ENCODE measurements at places on chromosomes 1 and 21. TPM values are rescaled to one million over a fixed set of nuclear protein-coding genes. Genes with fewer than 3 reads are reported as not detected.

- DNase-seq: no peak
- no peak overlapping the region for H3K27ac ChIP-seq
- peaks cover 70% of the 10 kb centered on the region for H3K27me3 ChIP-seq
- H3K36me3 ChIP-seq: no peaks in the 10 kb centered on the region
Observed at GRCh38 chr1:200907611-200908097, 13.0 kb downstream of the INAVA start.

DNA sequence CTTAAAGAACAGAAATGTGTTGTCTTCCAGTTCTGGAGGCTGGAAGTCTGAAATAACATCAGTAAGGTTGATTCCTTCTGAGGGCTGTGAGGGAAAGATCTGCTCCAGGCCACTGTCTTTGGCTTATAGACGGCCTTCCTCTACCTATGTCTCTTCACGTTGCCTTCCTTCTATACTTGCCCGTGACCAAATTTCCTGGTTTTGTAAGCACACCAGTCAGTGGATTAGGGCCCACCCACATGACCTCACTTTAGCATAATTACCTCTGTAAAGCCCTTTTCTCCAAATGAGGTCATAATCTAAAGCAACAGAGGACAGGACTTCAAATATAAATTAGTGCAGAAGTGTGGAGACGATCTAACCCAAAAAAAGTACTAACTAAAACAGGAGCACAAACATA is 231.6 kb downstream of the NRIP1 start:
- H3K4me3 ChIP-seq: no peak overlapping the region
- H3K4me1 ChIP-seq: 0 out of 2 replicates have a peak, but pooled peaks cover 5% of the 10 kb centered on the region
- H3K27ac ChIP-seq: no peak overlapping the region
- H3K36me3 ChIP-seq: no peaks in the 10 kb centered on the region
- no peaks in the 10 kb centered on the region for H3K27me3 ChIP-seq

DNA sequence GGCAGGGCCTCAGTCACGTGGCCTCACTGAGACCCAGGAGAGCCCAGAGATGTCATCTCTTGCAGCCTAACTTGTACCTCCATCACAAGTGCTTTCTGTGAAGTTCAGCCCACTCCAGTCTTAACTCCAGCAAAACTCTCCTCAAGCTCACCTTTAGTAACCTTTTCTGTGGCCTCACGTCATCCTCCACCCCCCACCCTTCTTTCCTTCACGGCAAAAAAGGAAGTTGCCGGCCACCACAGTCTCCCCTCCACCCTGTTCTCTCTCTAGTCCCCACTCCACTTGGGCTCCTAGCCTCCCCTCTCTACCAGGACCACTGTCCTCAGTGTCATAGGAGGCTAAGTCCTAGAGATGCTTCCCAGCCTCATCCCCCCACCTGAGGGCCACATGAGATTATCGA is 106.9 kb downstream of the LACTBL1 start:
- H3K36me3 ChIP-seq: no peaks in the 10 kb centered on the region
- no peak overlapping the region for H3K27ac ChIP-seq
- H3K4me1 ChIP-seq: no peaks in the 10 kb centered on the region
- H3K4me3 ChIP-seq: no peak overlapping the region
- no peak for DNase-seq

- peaks cover 17% of the 10 kb centered on the region for H3K27me3 ChIP-seq
- no peak overlapping the region for H3K4me3 ChIP-seq
- no peaks in the 10 kb centered on the region for H3K36me3 ChIP-seq
- peaks cover 28% of the 10 kb centered on the region for H3K4me1 ChIP-seq
Observed at GRCh38 chr1:26991310-26992116, 2.0 kb upstream of the TRNP1 start.

GRCh38 chr1:182263706-182264105 is 127.9 kb downstream of the GLUL start:
- no peak for DNase-seq
- no peaks in the 10 kb centered on the region for H3K27me3 ChIP-seq
- no peaks in the 10 kb centered on the region for H3K36me3 ChIP-seq
- H3K4me3 ChIP-seq: no peak overlapping the region

GRCh38 chr1:3557366-3557765 is 53.9 kb downstream of the MEGF6 start:
- no peak for DNase-seq
- H3K4me1 ChIP-seq: peaks cover 25% of the 10 kb centered on the region
- peaks cover 70% of the 10 kb centered on the region for H3K27me3 ChIP-seq
- no peaks in the 10 kb centered on the region for H3K36me3 ChIP-seq
- H3K4me3 ChIP-seq: no peak overlapping the region

GRCh38 chr1:175297291-175297690 is 104.7 kb upstream of the KIAA0040 start:
- no peak overlapping the region for H3K4me3 ChIP-seq
- no peaks in the 10 kb centered on the region for H3K27me3 ChIP-seq
- H3K36me3 ChIP-seq: no peaks in the 10 kb centered on the region
- DNase-seq: no peak
- H3K4me1 ChIP-seq: no peaks in the 10 kb centered on the region

DNA sequence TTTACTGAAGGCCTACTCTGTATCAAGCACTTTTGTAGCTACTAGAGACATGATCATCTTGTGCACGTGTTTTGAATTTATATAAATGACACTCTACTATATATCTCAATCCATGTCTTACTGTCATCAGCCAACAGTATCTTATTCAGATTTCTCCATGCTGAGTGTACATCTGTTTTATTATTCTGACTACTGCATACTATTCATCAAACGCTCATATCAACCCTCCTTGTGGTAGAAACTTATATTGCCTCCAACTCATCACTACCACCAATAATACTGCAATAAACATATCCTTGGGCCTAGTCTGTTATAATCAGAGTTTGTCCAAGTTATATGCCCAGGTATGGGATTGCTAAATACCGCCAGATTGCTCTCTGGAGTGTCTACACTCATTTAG is 81.6 kb upstream of the IRF2BP2 start:
- no peaks in the 10 kb centered on the region for H3K36me3 ChIP-seq
- no peaks in the 10 kb centered on the region for H3K27me3 ChIP-seq
- 0 out of 2 replicates have a peak, but pooled peaks cover 3% of the 10 kb centered on the region for H3K4me1 ChIP-seq

- H3K36me3 ChIP-seq: no peaks in the 10 kb centered on the region
- no peaks in the 10 kb centered on the region for H3K4me1 ChIP-seq
- H3K27me3 ChIP-seq: no peaks in the 10 kb centered on the region
Observed at GRCh38 chr1:91617285-91617765, 116.7 kb downstream of the CDC7 start.

- H3K36me3 ChIP-seq: no peaks in the 10 kb centered on the region
- DNase-seq: no peak
- H3K27me3 ChIP-seq: peaks cover 22% of the 10 kb centered on the region
- H3K27ac ChIP-seq: no peak overlapping the region
Observed at GRCh38 chr1:206068314-206068713, 15.3 kb downstream of the RHEX start.

DNA sequence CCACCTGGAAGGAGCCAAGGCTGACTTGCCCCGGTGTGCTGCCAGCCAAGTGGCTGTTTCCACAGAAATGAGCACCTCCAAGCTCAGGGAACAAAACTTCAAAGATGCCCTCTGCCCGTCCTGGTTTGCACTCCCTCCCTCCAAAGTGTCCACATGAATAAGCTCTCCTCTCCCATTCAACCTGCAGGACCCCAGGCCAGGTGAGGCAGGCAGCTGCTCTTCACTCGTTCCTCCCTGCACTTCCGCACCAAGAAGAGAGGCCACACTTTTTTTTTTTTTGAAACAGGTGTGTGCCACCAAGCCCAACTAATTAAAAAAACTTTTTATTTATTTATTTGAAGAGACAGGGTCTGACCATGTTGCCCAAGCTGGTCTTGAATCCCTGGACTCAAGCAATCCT is 18.5 kb upstream of the CLIC4 start:
- no peaks in the 10 kb centered on the region for H3K36me3 ChIP-seq
- H3K27me3 ChIP-seq: no peaks in the 10 kb centered on the region
- no peak overlapping the region for H3K4me3 ChIP-seq
- H3K27ac ChIP-seq: no peak overlapping the region
- H3K4me1 ChIP-seq: peaks cover 18% of the 10 kb centered on the region
- DNase-seq: no peak

GRCh38 chr1:233433436-233434210 is 106.1 kb downstream of the MAP3K21 start:
- no peaks in the 10 kb centered on the region for H3K27me3 ChIP-seq
- H3K4me3 ChIP-seq: no peak overlapping the region
- H3K36me3 ChIP-seq: no peaks in the 10 kb centered on the region
- H3K27ac ChIP-seq: no peak overlapping the region

DNA sequence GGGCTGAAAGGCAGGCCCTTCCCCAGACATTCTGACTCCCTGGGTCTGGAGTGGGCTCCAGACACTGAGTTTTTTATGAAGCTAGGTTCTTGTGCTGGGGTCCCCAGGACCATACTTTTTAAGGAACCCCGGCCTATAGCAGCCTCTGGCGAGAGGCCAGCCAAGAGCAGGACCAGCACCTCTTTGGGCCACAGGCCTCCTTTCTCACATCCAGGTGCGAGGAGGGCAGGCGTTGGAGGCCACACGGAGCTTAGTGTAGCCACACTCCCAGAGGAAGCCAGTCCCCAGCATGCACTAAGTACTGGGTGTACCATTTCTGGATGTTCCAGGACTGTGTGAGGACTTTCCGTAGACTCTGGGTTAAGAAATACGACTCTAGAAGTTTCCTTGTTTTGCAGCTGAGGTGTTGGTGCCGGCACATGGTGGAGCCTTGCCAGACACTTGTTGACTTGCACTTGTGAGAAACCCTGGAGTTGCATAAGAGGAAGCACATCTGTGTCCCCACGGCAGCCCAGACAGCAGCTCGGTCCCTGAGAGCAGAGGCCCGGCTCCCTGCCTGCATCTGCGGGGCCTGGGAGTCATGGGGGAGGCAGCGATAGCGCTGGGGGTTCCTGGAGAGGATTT is 122.2 kb upstream of the VAMP3 start:
- H3K27ac ChIP-seq: no peak overlapping the region
- H3K27me3 ChIP-seq: peaks cover 14% of the 10 kb centered on the region
- H3K4me1 ChIP-seq: peaks cover 9% of the 10 kb centered on the region

DNA sequence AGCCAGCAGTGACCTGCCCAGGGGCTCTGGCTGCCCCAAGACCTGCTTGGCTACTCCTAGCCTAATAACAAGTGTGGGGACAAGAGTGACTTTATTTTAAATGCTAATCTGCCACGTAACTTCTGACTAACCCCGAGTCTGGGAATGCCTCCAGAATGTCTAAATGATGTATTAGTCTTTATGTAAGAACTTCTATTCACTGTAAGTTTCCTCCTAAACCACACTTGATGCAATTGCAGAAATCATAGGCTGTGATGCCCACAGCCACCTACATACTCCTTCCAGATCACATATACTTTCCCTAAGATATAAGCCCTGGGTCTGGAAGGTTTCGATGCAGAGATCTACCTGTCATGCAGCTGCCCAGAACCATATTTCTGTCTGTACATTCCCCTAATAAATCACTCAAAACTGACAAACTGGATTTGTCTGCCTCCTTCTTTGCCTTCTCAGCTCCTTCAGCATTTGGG is 5.9 kb upstream of the VPS45 start:
- DNase-seq: no peak
- H3K36me3 ChIP-seq: no peaks in the 10 kb centered on the region
- no peaks in the 10 kb centered on the region for H3K27me3 ChIP-seq
- no peaks in the 10 kb centered on the region for H3K4me1 ChIP-seq
- H3K4me3 ChIP-seq: no peak overlapping the region

SYT2 gene
- total RNA-seq: 0.02 TPM

GCSAML gene
- total RNA-seq: not detected
